WTC11 (cell line): ENCODE measurements at places on chromosomes 3 and 15.

GRCh38 chr3:107560166-107560565 is 37.4 kb downstream of the BBX start:
- no peaks in the 10 kb centered on the region for H3K27me3 ChIP-seq
- no peak for DNase-seq
- peaks cover 16% of the 10 kb centered on the region for H3K4me1 ChIP-seq
- H3K36me3 ChIP-seq = no peaks in the 10 kb centered on the region

DNA sequence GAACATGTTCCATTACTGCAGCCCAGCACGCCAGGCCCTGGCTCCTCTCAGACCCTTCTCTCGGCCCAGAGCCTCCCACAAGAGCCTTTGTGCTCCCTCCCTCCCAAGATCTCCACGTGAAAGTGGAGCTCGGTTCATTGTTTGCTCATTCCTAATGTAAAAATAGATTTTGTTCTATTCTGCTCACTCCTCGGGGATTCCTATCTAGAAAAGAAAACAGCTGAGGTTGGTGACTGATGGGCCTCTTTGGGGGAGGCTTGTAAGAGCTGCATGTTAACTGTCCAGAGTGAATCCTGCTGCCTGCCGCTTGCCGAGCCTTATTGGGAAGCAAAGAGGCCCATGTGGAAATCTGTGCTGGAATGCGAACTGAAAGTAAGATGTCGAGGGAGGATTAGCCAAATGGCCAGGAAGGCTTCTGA is 267.1 kb downstream of the LRTM1 start:
- peaks cover 22% of the 10 kb centered on the region for H3K36me3 ChIP-seq
- DNase-seq = no peak
- H3K4me1 ChIP-seq = peaks cover 39% of the 10 kb centered on the region
- no peaks in the 10 kb centered on the region for H3K27me3 ChIP-seq

- no peak for DNase-seq
- peaks cover 39% of the 10 kb centered on the region for H3K36me3 ChIP-seq
- peak overlapping the region; percentile 34 for H3K27ac ChIP-seq
- H3K4me1 ChIP-seq = peaks cover 8% of the 10 kb centered on the region
- H3K4me3 ChIP-seq = no peak overlapping the region
Observed at GRCh38 chr3:48157202-48157840, 30.9 kb downstream of the CDC25A start.

DNA sequence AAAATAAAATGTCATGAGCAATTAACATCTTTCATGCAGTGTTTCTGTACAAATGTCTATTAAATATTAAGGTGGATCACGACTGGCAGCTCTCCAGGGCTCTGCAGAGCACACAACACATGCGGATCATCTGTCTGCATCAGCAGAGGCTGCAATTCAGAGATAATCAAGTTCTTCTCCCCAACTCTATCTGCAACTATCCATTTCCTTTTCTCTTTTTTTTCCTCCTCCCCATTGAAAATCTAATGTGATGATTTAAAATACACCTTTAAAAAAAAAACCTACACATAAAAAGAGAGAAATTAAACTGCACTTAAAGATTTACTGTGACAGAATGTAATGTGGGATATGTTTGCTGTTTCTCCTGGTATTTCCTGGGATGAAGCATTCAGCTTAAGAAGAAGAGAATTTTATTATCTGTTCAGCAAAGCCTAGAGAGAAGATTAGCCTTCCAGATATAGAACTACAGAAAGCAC is 352.6 kb upstream of the CCDC54 start:
- H3K27me3 ChIP-seq = no peaks in the 10 kb centered on the region
- no peak overlapping the region for H3K4me3 ChIP-seq
- no peak overlapping the region for H3K27ac ChIP-seq
- no peak for DNase-seq
- H3K36me3 ChIP-seq = no peaks in the 10 kb centered on the region

DNA sequence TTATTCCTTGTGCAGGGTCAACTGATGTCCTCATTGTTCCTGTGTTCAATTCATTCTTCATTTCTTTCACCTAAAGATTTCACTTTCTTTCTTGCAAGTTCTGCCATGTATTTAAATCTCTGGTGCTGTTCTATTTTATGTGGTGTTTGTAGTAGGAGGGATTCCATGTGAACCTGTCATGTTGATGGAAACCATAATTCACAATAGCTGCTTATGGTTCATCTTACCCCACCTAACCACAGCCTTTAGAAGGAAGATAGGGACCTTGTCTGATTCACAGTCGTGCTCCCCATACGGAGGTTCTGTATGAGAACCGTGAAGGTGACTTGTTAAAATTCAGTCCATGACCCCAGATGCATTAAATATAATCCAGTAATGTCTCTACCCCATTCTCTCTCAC is 21.9 kb downstream of the SLCO2A1 start:
- H3K36me3 ChIP-seq = peaks cover 9% of the 10 kb centered on the region
- H3K4me3 ChIP-seq = no peak overlapping the region
- no peaks in the 10 kb centered on the region for H3K4me1 ChIP-seq
- peaks cover 4% of the 10 kb centered on the region for H3K27me3 ChIP-seq
- no peak overlapping the region for H3K27ac ChIP-seq

DNA sequence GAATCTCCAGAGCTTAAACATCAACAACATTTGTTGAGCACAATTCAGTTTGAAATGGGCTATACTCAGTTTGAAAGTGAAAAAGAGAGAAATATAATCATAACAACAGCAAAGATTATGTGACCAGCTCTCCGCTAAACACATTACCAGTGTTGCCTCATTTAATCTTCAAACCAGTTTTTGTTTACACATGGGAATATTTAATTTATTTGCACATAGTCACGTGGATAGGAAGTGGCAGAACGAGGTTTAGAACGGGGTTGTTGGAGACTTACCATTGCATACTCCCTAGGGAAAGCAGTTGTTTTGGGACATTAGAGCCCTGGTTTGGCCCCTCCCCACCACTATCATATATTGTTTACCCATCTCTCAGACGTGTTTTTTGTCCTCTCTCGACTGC is 77.2 kb downstream of the IL1RAP start:
- DNase-seq = no peak
- H3K4me3 ChIP-seq = no peak overlapping the region
- no peaks in the 10 kb centered on the region for H3K36me3 ChIP-seq
- H3K27ac ChIP-seq = peak overlapping the region; percentile 25; the same call in 1 of the 2 replicates
- peaks cover 19% of the 10 kb centered on the region for H3K4me1 ChIP-seq

GRCh38 chr3:188950832-188951489 is 220.8 kb upstream of the TPRG1 start:
- no peak overlapping the region for H3K27ac ChIP-seq
- DNase-seq = no peak
- peaks cover 24% of the 10 kb centered on the region for H3K4me1 ChIP-seq
- H3K36me3 ChIP-seq = no peaks in the 10 kb centered on the region
- peaks cover 4% of the 10 kb centered on the region; the same call in 1 of the 2 replicates for H3K27me3 ChIP-seq

DNA sequence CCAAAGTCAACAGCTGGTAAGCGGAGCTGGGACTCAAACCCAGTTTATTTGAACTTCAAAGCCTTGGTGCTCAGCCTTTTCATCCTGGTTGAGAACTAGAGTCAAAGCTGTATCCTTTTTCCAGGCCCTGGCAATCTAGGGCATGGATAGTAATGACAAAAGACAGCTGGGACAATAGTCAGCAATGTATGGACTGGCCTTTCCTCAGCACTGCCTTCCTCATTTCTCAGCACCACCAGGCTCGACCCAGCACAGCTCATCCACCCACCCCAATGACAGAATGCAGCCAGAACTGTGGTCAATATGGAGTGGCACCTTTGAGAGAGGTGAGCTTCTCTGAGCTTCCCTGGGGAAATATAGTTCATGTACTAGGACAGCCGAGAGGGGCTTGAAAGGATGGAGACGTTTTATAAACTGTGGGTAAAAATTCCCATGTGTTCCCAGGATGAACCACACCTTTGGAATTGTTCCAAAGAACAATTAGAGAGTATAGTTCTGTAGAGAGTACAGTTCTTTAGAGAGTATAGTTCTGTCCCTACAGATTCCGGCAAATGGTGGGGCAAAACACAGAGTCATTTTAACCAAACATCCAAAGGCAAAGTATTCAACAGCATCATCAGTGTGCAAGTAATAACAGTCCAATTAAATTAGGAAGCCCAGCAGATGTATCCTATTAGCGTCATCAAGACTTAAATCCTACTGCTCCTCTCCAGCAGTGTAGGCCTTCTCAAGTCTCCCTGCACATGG is 30.2 kb upstream of the IREB2 start:
- H3K4me1 ChIP-seq = 0 out of 2 replicates have a peak, but pooled peaks cover 6% of the 10 kb centered on the region
- H3K36me3 ChIP-seq = no peaks in the 10 kb centered on the region
- H3K27me3 ChIP-seq = no peaks in the 10 kb centered on the region
- H3K27ac ChIP-seq = no peak overlapping the region
- H3K4me3 ChIP-seq = no peak overlapping the region
- DNase-seq = no peak

DNA sequence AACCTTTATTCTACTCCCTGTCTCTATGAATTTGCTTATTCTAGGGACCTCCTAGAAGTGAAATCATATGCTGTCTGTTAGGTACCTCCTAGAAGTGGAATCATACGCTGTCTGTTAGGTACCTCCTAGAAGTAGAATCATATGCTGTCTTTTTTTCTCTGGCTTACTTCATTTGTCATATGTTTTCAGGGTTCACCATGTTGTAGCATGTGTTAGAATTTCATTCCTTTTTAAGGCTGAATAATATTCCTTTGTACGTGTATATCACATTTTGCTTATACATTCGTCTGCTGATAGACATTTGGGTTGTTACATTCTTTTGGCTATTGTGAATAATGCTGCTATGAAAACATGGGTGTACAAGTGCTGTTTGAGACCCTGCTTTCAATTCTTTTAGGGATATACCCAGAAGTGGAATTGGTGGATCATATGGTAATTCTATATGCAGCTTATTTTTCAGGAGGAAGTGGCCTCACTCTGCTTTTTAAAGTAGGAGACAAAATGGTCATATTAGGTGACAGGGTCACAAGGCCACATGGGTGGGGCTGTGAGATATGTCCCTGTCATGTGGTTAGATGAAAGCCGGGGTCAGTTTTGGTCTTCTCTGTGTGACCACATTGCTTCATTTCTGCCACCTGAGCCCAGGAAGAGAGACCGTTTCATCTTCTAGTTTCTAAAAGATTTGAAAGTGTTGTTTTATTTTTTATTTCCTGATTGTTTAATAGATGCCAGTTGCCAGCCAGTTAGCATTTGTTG is 76.7 kb downstream of the FLNB start:
- H3K36me3 ChIP-seq = peaks cover 20% of the 10 kb centered on the region
- no peak overlapping the region for H3K4me3 ChIP-seq
- H3K4me1 ChIP-seq = peaks cover 21% of the 10 kb centered on the region
- H3K27ac ChIP-seq = no peak overlapping the region
- no peak for DNase-seq
- no peaks in the 10 kb centered on the region for H3K27me3 ChIP-seq

DNA sequence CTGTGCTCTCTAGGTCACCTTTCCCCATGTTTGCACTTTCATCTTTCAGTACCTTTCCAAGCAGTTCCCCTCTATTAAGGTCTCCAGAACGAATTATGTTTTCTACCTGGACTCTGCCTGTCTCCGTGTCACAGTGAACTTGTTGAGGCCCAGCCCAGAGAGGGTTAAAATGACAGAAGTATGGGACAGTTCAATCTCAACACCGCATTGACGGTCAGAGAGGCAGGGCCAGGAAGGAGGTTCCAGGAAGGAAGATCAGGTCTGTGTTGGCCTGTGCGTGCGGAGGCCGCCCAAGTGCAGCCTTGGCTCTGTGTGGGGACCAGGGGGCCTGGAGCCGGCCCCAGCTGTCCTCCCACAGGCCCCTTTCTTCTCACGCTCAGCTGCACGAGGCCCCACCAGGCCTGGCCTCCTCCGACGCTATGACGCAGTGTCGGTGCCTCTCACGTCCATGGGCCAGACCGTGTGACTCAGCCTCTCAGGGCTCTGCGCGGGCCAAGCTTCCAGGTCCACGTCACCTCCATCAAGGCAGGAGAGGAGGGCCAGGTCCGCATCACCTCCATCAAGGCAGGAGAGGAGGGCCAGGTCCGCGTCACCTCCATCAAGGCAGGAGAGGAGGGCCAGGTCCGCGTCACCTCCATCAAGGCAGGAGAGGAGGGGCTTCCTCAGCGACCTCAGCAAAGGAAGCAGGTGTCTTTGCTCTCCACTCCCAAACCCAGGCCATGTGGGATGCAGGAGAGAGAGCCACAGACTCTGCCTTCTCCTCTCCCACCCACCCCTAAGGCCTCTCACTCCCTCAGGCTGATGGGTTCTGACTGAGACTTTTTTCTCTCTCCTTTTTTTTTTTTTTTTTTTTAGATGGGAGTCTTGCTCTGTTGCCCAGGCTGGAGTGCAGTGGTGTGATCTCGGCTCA is 83.1 kb downstream of the CPN2 start:
- H3K4me1 ChIP-seq = peaks cover 31% of the 10 kb centered on the region
- no peak overlapping the region for H3K4me3 ChIP-seq
- DNase-seq = peak; percentile 4
- 0 out of 2 replicates have a peak, but pooled peaks cover 2% of the 10 kb centered on the region for H3K27me3 ChIP-seq
- no peaks in the 10 kb centered on the region for H3K36me3 ChIP-seq
- H3K27ac ChIP-seq = 0 out of 2 replicates have a peak overlapping the region, but pooled peaks have one; percentile 14

DNA sequence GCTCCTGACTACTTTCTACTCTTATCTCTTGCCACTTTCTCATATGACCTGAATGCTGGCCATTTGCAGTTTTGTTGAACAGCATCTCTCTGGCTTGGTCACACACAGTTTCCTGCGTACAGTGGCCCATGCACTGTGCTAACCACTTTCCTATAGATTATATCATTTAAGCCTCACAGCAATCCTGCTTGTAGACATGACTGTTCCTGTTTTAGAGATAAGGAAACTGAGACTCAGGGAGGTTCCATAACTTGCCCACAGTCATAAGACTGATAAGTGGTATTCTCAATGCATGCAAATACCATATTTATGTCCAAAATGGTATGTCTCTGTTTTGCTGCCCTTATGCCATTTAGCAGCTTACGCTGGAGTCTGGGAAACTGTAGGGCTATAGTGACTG is 229.5 kb downstream of the NR1D2 start:
- H3K27ac ChIP-seq = no peak overlapping the region
- H3K4me1 ChIP-seq = peaks cover 26% of the 10 kb centered on the region
- H3K36me3 ChIP-seq = no peaks in the 10 kb centered on the region
- DNase-seq = no peak
- H3K27me3 ChIP-seq = no peaks in the 10 kb centered on the region
- no peak overlapping the region for H3K4me3 ChIP-seq

DNA sequence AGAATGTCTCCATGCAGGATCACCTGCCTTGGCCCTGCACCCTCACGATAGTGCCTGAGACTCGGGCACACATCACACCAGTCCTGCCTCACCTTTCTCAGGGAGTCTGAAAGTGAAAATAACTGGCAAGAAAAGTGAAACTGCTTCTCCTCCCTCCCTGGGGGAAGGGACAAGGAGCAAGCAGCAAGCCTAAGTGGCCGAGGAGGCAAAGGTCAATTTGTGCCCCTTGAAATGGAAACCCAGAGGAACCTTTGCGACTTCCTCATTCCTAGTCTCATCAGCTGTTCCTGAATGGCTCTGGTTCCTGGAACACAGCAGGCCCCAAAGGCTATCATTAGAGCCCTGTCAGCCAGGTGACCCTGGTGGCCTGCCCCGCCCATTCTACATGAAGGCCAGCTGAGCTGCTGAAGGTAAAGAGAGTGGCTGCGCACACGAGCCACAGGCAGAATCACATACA is 28.0 kb upstream of the SLCO2A1 start:
- no peak overlapping the region for H3K4me3 ChIP-seq
- DNase-seq = no peak
- no peaks in the 10 kb centered on the region; the same call in 1 of the 2 replicates for H3K27me3 ChIP-seq
- peaks cover 10% of the 10 kb centered on the region for H3K4me1 ChIP-seq
